ENCODE measurements at places on chromosomes 5 and 9.
A peak's percentile ranks its signal among the peaks of the same experiment; 100 is the strongest.

DNA sequence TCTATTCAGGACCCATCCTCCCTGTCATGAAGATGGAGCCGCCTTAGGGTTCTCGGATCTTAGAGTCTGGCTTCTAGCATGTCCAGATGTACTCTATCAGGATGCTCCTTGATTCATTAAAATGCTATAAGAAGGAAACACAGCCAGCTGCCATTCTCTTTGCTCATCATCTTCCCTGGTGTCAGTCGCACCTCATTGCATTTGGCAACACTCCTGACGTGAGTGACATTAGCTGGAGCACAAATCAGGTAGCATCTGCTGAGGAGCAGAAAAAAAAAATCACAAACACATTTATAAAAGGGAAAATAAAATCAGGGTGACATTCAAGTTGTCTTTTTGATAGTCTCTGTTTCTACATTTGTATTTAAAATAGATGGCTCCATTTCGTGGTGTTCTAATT, 226.1 kb upstream of the NMUR2 start:
- DNase-seq: no peak

GRCh38 chr5:32539981-32540845, 45.1 kb upstream of the SUB1 start:
- no peak for DNase-seq

GRCh38 chr5:1494780-1495524, 28.8 kb downstream of the LPCAT1 start:
- DNase-seq: no peak

GRCh38 chr5:150703762-150704161, 2.9 kb upstream of the RBM22 start:
- no peak for DNase-seq

DNA sequence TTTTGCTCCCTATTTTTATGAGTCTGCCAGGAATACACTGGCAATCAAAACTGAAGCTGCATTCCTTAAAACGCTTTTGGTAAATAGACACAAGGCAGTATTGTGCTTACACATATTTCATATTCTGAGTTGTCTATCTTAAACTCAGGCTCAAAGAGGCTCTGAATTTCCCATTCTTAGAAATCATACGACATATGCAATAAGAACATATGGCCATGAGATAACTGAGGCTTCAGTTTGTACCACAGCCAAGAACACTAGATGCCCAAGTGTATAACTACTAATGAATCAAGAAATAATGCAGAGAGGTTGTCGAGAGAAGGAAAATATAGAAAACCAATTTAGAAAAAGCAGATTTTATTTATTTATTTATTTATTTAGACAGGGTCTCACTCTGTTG, 357.4 kb downstream of the NDUFS4 start:
- DNase-seq: no peak

GRCh38 chr9:72951520-72952380, 1.1 kb downstream of the ALDH1A1 start:
- no peak for DNase-seq

DNA sequence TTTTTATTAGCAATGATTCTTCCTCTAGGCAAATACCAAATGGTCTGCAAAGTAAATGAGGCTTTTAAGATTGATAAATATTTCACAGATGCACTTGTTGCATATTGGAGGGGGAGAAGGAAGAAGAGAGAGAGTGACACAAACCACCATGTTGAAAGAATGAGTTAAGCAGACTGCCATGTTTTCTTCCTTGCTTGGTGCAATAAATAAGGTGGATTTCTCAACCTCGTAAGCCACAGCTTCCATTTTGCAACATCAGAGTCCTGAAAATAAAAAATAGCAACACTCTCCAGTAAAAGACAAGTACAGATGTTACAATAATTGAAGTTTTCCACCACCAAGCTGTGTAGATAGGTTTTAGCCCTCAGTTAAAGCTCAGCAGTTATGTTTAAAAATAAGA, 202.9 kb downstream of the SGCD start:
- no peak for DNase-seq

- DNase-seq: no peak
Observed at GRCh38 chr5:62547945-62548630, 30.5 kb upstream of the LRRC70 start.

GRCh38 chr5:179054036-179054785, 6.0 kb upstream of the ZNF354C start:
- no peak for DNase-seq

- no peak for DNase-seq
Observed at GRCh38 chr5:59198365-59198764, 615.5 kb downstream of the RAB3C start.

- peak; percentile 28 for DNase-seq
Observed at GRCh38 chr5:180860273-180860886, 696 bp downstream of the ZFP62 start.

GRCh38 chr5:42745426-42745825, 11.2 kb upstream of the CCDC152 start:
- DNase-seq: no peak

DNA sequence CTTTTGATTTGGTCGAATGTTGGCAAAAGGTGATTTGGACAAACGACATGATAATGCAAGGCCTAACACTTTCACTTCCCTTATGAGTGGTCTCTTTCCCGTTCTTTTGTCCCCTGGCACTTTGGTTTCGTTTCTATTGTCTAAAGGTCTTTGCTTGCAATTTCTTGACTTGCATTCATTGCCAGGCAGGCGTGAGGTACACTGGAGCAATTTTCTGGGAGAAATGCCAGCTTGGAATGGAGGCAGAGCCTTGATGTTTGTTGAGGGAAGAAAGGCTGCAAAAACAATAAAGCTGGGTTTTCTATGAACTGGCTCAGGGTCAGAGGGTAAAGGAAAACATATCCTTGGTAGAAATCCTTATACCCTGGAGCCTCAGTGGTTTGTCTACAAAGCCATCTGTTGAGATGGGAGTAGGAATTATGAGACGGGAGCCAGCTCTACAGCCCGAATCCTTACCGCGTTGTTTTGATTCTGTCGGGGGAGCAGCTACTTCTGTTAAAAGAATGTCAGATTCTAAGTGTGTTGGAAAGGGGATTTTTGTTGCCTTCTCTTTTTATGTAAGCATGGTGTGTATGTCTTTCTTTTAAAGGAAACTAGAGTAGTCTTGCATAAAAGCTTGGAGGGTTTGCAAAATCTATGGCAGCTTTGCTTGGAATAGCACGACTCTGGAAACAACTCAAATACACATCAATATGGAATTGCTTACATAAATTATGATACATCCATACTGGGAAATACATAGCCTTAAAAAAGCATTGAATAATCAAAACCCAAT, 158.9 kb downstream of the RMI1 start:
- DNase-seq: peak; percentile 78

GRCh38 chr5:41661254-41661653, 150.9 kb upstream of the PLCXD3 start:
- no peak for DNase-seq

DNA sequence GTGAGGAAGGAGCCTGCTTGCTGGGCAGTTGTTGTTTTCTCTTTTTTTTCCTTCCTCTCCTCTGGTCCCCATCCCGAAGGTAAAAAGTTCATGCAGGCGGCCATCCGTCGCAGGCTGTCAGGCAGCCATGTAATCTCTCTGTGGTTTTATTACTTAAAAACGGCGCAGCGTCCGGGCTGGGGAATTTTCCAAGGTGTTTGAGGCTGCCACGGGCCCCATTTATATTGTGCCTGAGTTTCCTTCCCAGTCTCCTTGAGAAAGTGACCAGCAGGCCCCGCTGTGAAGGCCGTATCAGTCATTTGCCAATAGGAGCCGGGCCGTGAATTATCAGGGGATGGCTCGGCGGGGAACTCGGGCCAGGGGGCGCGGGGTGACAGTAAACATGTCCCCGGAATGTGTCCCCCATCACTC, 289.7 kb downstream of the PBX3 start:
- DNase-seq: peak; percentile 29

- DNase-seq: no peak
Observed at GRCh38 chr9:109295221-109296130, 25.4 kb downstream of the EPB41L4B start.

GRCh38 chr9:3467593-3468219, 58.1 kb downstream of the RFX3 start:
- peak; percentile 38 for DNase-seq

DNA sequence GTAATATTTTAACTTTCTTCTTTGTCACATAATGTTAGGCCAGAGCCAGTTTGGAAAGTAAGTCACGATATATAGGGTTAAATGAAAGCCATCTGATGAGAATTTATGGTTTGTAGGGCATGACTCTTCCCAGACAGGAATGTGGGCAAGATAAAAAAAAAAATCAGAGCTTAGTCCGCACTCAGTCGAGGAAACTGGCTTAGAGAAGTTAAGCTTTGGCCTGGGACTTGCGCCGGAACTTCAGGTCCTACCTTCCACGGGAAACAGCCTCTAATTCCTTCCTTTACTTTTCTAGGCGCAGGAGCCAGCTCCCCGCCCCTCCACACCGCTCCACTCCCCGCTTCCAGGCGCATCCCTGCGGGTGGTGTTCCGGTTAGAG, 475 bp downstream of the DDX31 start:
- no peak for DNase-seq

DNA sequence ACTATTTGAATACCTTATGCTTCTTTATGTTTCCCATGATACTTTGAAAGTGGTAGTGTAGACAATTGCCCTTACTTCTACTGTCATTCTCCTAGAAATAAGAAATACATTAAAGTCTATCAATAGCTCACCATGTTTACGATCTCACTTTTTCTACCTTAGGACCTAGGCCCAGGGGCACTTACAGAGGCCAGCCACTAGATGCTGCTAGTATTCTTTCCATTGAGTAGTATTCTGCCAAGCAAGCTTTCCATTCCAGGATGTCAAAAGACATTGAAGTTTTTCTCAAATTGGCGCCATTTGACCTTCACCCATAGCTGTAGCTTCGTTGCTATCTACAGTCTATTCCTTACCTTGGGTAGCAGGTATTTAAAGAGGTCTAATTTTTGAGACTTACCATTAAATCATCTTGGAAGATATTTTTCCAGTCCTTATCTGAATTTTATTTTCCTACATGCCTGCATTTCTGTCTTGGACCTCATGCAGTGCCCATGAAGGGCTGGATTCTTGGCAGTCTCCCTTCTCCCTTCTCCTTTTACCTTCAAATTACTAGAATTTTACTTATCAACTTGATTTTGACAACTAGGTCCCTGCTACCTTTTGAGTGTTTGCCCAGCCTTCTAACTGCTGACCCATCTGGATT, 246.0 kb upstream of the NUDT12 start:
- DNase-seq: peak; percentile 33

GRCh38 chr5:107572715-107573368, 97.9 kb downstream of the EFNA5 start:
- DNase-seq: no peak

- DNase-seq: no peak
Observed at GRCh38 chr9:73056245-73056644, 95.4 kb upstream of the ANXA1 start.

- DNase-seq: no peak
Observed at GRCh38 chr5:180873615-180874520, 12.8 kb upstream of the ZFP62 start.

GRCh38 chr5:145965804-145966203, 29.4 kb downstream of the SH3RF2 start:
- DNase-seq: no peak

GRCh38 chr5:171355302-171355724, 32.3 kb upstream of the NPM1 start:
- DNase-seq: no peak

- no peak for DNase-seq
Observed at GRCh38 chr5:110242950-110243349, 483.5 kb downstream of the TMEM232 start.

- no peak for DNase-seq
Observed at GRCh38 chr5:172886476-172886875, 52.4 kb downstream of the ERGIC1 start.

DNA sequence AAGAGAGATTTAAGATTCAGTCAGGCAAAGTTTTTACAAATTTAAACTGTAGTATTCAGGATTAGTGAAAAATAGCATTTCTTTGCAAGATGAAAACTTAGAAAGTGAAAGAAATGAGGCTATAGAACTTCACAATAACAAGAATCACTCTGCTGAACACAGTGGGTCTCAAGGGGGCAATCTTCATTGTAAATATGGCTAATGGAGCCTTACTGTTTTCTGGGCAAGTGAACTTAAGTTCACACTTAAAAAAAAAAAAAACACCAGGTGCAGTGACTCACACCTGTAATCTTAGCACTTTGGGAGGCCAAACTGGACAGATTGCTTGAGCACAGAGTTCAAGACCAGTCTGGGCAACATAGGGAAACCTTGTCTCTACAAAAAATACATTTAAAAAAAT, 175.9 kb upstream of the SNX2 start:
- no peak for DNase-seq

GRCh38 chr5:14659821-14660607, 4.5 kb upstream of the OTULIN start:
- DNase-seq: no peak

DNA sequence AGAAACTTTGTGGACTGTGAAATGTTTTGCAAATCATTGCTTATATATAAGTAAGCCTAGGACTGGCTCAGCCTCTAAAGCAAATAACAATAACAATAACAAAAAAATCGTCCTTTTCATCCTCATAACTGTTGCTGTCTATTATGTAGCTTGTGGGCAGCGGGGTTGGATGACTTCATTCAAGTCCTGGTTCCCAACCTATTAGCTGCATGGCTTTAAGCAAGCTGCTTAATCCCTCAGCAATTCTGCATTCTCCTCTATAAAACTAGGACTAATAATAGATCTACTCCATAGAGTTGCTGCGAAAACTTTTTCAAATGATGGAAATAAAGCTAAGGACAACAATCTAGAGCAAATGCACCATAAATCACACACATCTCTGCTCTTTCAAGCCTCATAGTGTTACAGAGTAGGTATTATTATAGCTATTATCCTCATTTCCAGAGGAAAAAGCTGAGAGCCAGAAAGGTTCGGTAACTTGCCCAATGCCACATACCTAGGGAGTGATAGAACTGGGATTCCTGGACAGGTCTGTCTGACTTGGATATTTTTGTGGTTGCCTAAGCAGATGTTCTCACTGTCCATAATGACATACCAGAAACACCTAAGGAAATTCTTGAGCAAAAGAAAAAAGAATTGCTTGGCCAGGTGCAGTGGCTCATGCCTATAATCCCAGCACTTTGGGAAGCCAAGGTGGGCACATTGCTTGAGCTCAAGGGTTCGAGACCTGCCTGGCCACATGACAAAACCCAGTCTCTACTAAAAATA, 98.8 kb upstream of the ADRA1B start:
- no peak for DNase-seq

DNA sequence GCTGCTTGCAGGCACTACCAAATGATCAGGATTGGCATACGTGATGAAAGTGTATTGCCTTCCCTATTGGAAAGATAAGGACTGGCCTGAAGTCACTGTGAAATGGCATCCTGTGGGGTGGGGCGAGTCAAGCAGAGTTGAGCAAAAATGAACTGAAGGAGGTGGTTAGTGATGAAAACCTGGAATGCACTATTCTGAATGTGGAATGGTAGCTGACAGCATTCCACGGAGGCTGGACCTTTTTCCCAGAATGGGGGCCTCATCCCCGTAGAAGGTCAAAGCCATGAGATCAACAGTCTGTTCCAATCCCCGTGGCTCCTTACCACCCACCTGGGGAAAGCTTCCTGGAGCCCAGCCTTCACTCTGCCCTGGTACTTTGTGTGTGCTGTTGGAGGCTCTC, 37.7 kb downstream of the ASS1 start:
- no peak for DNase-seq

All from right hindlimb (tissue), 1 donor.